ENCODE measurements at places on chromosomes 2 and 18.

- no peak for DNase-seq
These were observed 177.5 kb upstream of the GATA6 start for GRCh38 chr18:21991886-21992285.

GRCh38 chr18:45670281-45670962 lies 53.6 kb upstream of the SLC14A1 start:
- no peak for DNase-seq

- DNase-seq, result no peak
These were observed 23.1 kb downstream of the MRPL44 start for GRCh38 chr2:223980397-223980735.

DNA sequence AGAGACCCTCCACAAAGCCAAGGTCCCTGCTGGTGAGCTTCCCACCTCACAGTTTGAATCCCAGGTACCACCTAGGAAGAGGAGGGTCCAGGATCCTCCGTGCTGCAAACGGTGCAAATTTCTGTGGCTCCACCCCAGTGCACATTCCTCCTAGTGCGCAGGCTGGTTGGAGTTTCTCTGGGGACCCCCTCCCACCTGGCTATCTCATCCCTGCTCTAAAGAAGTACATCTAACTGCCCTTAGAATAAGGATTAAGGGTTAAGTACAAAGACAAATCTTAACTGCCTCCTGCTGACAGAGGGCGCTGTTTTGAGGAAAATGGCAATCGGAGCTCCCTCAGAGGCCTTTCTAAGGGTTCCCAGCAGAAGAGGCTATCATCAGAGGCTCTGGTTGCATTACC lies 109.6 kb upstream of the FSIP2 start:
- DNase-seq, result no peak

DNA sequence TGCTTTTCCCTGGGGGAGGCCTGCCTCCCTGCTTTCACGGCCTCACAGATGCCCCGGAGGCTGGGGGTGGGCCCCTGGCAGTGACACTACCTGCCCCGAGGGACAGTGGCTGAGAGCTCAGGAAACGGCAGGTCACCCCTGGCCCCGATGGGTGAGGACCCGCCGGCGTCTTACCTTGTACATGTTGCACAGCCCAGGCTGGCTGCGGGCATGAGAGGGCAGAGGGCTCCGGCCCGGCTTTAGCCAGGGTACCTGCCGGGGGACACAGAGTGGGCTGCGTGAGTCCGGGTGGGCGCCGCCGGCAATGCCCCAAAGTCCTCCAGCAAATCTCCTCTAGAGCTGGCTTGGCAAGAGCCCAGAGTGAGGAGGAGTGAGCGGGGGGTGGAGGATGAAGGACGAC lies 122.9 kb downstream of the MBP start:
- DNase-seq, result no peak

- no peak for DNase-seq
These were observed 369.1 kb downstream of the ZNF521 start for GRCh38 chr18:24982831-24983230.

DNA sequence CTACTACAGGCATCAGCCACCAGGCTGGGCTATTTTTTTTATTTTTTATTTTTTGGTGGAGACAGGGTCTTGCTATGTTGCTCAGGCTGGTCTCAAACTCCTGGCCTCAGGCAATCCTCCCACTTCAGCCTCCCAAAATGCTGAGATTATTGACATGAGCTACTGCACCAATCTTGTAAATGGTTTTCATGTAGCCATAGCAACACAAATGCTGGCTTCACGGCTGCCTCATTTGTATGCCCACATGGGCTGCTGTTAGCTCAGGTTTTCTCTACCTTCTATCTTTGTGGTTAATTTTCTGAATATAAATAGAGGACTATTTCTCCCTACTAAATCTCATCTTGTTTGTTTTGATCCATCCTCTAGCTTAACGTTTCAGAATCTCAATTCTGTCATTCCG lies 58.2 kb downstream of the PLEKHM3 start:
- DNase-seq, result no peak

DNA sequence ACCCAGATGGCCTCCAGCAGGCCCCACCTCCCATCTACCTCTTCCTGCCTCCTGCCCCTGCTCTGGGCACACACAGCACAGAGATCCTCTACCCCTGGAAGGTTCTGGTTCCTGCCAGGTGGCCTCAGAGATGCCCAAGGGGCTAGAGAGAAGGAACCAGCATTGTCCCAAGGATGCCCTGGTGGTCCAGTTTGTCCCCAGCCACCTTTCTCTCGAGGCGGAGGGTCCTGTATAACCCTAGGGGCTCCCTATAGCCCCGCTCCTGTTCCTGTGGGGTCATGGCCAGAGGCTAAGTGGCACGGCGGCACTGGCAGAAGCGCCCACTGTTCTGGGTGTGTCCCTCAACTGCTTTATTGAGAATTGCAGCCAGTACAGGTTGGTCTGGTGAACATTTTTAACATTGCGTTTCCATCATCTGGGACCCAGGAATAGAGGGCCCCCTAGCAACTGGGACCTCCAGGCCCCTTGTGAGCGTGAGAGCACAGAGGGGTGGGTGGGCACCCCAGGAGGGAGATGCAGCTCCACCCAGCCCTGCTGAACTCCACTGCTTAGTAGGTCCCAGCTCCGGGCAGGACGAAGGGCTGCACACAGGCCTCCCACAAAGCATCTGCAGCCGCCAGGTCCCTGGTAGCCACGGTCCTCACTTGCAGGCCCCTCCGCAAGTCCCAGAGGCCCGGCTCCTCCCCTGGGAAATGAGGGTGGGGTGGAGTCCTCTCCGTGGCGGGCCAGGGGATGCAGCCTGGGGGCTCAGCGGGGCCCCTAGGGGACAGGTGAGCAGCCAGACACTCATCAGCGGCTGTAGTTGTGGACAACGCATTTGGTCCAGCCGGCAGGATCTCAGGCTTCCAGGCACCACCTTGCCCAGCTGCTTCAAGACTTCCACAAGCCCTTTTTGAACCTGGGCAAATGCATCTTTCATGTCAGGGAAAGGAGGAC lies 33.1 kb downstream of the GPC1 start:
- no peak for DNase-seq

GRCh38 chr18:44171301-44171700 lies 509.4 kb upstream of the SETBP1 start:
- no peak for DNase-seq

- DNase-seq, result no peak
These were observed 214.8 kb upstream of the TFPI start for GRCh38 chr2:187768995-187769394.
